Heart left ventricle (tissue), 16 donors: ENCODE measurements at places on chromosomes 4 and X. TPM values are rescaled to one million over a fixed set of nuclear protein-coding genes. Genes with fewer than 3 reads are reported as not detected.

DNA sequence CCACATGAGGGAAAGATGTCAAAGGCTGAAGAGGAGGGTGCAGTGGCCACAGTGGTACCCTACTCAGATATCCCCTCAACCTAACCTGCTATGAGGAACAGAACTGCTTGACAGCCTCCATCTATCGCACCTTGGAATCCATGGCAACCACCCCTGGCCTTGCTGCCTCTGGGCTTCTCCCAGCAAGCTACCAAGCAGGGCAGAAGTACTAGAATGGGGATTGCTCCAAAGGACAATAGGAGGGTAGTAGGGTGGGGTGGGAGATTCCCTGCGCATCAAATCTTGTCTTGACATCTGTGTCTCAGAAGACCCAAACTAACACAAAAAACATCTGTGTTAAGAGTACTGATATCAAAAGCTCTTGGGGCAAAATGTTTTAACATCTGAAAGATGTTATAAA lies 118.2 kb downstream of the FBXW7 start:
- H3K4me3 ChIP-seq, result no peak overlapping the region
- H3K36me3 ChIP-seq, result no peaks in the 10 kb centered on the region
- no peak for DNase-seq
- H3K27ac ChIP-seq, result no peak overlapping the region

DNA sequence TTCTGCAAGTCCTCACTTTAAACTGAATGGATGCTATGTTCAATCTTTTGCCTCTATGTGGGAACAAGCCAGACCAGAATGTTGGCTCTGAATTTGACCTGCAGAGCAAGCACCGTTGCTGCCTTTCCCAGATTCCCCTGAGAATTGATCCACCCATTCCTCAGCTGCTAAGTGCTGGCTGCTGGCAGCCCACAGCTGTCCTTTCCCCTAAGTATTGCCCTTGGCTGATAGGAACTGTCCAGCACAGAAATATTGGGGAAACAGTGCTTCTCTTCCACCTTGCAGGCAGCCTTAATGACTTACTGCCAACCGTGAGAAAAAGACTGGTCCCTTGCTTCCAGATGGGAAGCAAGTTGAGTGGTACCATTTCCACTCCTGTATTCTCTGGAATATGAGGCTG lies 475.9 kb downstream of the PDHA2 start:
- H3K27ac ChIP-seq, result no peak overlapping the region
- no peak for DNase-seq
- no peaks in the 10 kb centered on the region for H3K27me3 ChIP-seq
- H3K4me1 ChIP-seq, result no peaks in the 10 kb centered on the region
- no peaks in the 10 kb centered on the region for H3K36me3 ChIP-seq
- H3K4me3 ChIP-seq, result no peak overlapping the region

C4orf50 gene
- 0.05 TPM for total RNA-seq

DNA sequence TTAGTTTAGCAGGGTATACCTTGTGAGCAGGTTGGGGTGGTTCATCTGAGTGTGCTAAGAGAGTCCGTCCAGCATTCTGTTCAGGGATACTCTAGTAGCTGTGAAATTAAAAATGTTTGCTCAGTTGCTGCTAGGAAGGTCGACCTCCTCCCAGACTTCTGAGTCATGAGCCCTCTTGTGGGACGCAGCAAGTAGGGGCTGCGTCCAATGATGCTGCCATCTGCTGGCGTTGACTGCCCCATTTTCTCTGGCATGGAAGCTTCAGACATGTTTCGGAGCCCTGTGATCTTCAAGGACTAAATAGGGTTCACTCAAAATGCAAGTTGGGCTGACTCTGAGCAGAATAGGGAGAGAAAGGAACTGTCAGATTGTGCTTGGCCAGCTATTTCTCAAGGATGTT lies 201.0 kb upstream of the ARSJ start:
- DNase-seq, result peak; percentile 19
- no peaks in the 10 kb centered on the region for H3K36me3 ChIP-seq
- H3K27ac ChIP-seq, result no peak overlapping the region
- H3K27me3 ChIP-seq, result no peaks in the 10 kb centered on the region
- H3K4me3 ChIP-seq, result no peak overlapping the region
- no peaks in the 10 kb centered on the region for H3K4me1 ChIP-seq

DNA sequence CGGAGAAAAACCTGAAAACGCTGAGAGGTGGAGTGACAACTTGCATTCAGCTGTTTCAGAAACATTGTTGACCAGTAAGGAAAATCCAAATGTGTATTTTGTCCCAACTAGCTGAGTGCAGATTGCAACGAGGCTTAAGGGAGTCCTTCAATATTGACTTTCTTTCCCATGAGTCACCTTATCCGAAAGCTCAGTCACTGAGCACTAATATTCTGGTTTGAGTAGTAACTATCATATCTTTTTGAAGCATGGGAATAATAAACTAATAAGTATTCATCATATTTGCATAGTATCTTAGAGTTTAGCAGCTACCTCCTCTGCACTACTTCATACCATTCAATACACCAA lies 604.3 kb downstream of the PACRGL start:
- H3K27me3 ChIP-seq, result peaks cover 14% of the 10 kb centered on the region
- H3K36me3 ChIP-seq, result no peaks in the 10 kb centered on the region
- H3K4me3 ChIP-seq, result no peak overlapping the region
- H3K4me1 ChIP-seq, result no peaks in the 10 kb centered on the region

DNA sequence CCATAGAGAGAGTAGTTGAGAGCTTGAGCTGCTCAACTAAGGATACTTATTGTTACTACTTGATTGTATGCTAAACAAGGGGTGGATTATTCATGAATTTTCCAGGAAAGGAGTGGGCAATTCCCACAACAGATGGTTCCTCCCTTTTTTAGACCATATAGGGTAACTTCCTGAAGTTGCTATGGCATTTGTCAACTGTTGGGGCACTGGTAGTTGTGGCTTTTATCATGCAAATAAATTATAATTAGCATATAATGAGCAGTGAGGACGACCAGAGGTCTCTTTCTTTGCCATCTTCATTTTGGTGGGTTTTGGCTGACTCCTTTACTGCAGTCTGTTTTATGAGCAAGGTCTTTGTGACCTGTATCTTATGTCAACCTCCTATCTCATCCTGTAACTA lies 1403.5 kb upstream of the PABPC4L start:
- H3K4me3 ChIP-seq, result no peak overlapping the region
- no peak for DNase-seq
- H3K36me3 ChIP-seq, result no peaks in the 10 kb centered on the region
- no peaks in the 10 kb centered on the region for H3K4me1 ChIP-seq
- H3K27me3 ChIP-seq, result no peaks in the 10 kb centered on the region
- H3K27ac ChIP-seq, result no peak overlapping the region

DNA sequence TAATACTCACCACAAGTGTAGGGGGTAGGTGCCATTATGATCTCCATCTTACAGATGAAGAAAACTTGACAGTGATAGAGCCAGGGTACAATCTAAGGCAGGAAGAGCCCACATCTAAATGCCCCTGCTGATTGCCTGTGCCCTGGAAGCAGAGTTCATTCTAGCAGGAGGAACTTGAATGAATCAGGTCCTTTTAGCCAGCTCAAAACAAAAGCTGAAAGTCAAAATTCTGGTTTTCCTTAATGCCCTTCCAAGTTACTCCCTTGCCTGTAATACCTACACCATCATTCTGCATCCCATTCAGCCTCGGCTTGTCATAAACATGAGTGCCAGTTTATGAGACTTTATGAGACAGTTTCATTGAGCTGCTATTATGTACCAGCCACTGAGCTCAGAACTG lies 89.6 kb downstream of the SCD5 start:
- H3K4me3 ChIP-seq, result no peak overlapping the region
- no peaks in the 10 kb centered on the region for H3K27me3 ChIP-seq
- no peaks in the 10 kb centered on the region for H3K4me1 ChIP-seq
- H3K36me3 ChIP-seq, result no peaks in the 10 kb centered on the region
- H3K27ac ChIP-seq, result no peak overlapping the region
- no peak for DNase-seq

GRCh38 chr4:100087743-100088142 lies 102.5 kb downstream of the DDIT4L start:
- H3K27me3 ChIP-seq, result no peaks in the 10 kb centered on the region
- no peaks in the 10 kb centered on the region for H3K4me1 ChIP-seq
- H3K36me3 ChIP-seq, result no peaks in the 10 kb centered on the region

- H3K27me3 ChIP-seq, result no peaks in the 10 kb centered on the region
- H3K4me3 ChIP-seq, result peak overlapping the region; percentile 89
- peaks cover 18% of the 10 kb centered on the region for H3K4me1 ChIP-seq
- peak overlapping the region; percentile 90 for H3K27ac ChIP-seq
Measured at GRCh38 chr4:42655921-42656678, 805 bp downstream of the ATP8A1 start.

DNA sequence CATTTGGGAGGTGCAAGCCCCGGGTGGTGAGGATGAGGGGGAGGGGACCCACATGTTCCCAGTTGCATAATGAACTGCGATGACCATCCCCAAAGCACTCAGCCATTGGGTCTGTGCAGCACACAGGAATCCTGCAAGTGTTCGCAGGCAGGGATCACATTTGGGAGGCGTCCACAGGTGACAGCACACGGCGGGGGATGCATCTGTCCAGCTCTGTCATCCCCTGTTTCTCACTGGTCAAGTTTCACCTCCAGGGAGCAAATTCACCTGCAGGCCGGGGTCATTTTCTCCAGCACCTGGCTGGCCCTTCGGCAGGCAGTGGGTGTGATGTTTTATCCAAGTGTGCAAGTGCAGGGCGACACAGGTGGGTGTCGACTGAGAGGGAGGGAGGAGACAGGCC lies 33.3 kb upstream of the SORCS2 start:
- peaks cover 26% of the 10 kb centered on the region for H3K4me1 ChIP-seq
- no peaks in the 10 kb centered on the region for H3K27me3 ChIP-seq
- no peak overlapping the region for H3K4me3 ChIP-seq
- no peak overlapping the region for H3K27ac ChIP-seq

APOO gene
- total RNA-seq, result 99.4 TPM

GRCh38 chrX:106899276-106899675 lies 3.9 kb downstream of the RIPPLY1 start:
- H3K36me3 ChIP-seq, result no peaks in the 10 kb centered on the region
- no peaks in the 10 kb centered on the region for H3K4me1 ChIP-seq
- no peak for DNase-seq
- peaks cover 5% of the 10 kb centered on the region for H3K27me3 ChIP-seq

SYN1 gene
- total RNA-seq, result 12.3 TPM

DNA sequence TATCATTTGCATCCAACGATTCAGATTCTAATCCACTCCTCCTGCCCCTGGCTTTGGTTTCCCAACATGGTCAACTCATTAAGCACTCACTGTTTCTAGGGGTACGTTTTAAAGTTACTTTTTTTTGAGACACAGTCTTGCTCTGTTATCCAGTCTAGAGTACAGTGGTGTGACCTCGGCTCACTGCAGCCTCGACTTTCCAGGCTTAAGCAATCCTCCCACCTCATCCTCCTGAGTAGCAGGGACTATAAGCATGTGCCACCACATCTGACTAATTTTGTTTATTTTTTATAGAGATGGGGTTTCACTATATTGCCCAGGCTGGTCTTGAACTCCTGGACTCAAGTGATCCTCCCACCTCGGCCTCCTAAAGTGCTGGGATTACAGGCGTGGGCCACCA lies 48.9 kb downstream of the TMEM156 start:
- H3K27ac ChIP-seq, result no peak overlapping the region
- no peaks in the 10 kb centered on the region for H3K36me3 ChIP-seq
- no peak for DNase-seq
- H3K27me3 ChIP-seq, result no peaks in the 10 kb centered on the region
- H3K4me1 ChIP-seq, result peaks cover 6% of the 10 kb centered on the region

DNA sequence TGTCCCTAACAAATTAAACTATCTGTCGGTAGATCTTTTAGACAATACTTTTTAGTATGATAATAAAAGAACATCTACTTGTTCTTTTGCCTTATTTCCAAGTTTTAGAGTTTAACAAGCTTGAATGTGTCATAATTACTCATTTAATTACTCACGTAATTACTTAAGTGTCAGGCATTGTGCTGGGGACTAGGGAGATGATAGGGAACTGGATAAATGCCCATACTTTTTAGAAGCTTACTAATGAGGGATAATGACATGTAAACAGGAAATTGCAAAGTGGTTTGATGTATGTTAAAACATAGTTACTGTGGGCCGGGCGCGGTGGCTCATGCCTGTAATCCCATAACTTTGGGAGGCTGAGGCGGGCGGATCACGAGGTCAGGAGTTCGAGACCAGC lies 158.3 kb downstream of the DMD start:
- no peak for DNase-seq
- H3K27ac ChIP-seq, result no peak overlapping the region
- H3K4me3 ChIP-seq, result no peak overlapping the region
- no peaks in the 10 kb centered on the region for H3K4me1 ChIP-seq
- no peaks in the 10 kb centered on the region for H3K36me3 ChIP-seq

- no peak for DNase-seq
- no peaks in the 10 kb centered on the region for H3K36me3 ChIP-seq
- H3K4me3 ChIP-seq, result no peak overlapping the region
- H3K27me3 ChIP-seq, result no peaks in the 10 kb centered on the region
Measured at GRCh38 chr4:61445374-61446063, 245.4 kb downstream of the ADGRL3 start.

CFP gene
- total RNA-seq, result 2.7 TPM

CXorf65 gene
- total RNA-seq, result not detected

DNA sequence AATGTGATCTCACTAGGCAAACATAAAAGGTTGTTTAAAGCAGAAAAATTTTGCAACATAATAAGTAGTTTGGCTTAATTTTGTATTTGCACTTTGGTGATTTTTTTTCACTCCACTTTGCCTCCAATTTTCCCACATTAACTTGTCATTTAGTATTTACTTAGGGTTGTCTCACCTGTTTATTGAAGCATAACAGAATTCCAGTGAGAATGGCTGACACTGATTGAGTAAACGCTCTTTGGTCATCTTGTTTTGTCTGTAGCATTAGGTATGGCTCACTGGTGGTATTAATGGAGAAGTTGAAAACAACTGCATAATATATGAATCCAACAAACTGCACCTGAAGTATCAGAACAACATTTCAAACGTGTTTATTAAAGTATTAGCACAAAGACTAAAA lies 799.5 kb upstream of the ADGRL3 start:
- no peaks in the 10 kb centered on the region for H3K27me3 ChIP-seq
- DNase-seq, result no peak
- no peaks in the 10 kb centered on the region for H3K4me1 ChIP-seq
- H3K4me3 ChIP-seq, result no peak overlapping the region

DNA sequence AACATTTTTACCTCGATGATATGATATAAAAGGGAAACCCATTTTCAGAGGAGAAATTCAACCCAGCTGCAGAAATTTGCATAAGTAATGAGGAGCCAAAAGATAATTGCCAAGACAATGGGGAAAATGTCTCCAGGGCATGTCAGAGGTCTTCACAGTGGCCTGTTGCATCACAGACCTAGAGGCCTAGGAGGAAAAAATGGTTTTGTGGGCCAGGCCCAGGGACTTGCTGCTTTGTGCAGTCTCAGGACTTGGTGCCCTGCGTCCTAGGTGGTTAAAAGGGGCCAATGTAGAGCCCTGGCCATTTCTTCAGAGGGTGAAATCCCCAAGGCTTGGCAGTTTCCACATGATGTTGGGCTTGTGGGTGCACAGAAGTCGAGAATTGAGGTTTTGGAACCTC lies 106.9 kb downstream of the CPXCR1 start:
- no peak for DNase-seq
- no peak overlapping the region for H3K4me3 ChIP-seq
- H3K27me3 ChIP-seq, result no peaks in the 10 kb centered on the region
- H3K4me1 ChIP-seq, result no peaks in the 10 kb centered on the region

- no peak overlapping the region for H3K4me3 ChIP-seq
- H3K4me1 ChIP-seq, result no peaks in the 10 kb centered on the region
- H3K27me3 ChIP-seq, result no peaks in the 10 kb centered on the region
- H3K27ac ChIP-seq, result no peak overlapping the region
- H3K36me3 ChIP-seq, result no peaks in the 10 kb centered on the region
Measured at GRCh38 chrX:128106630-128107029, 54.4 kb upstream of the ACTRT1 start.

CYTL1 gene
- 2.5 TPM for total RNA-seq

TMEM271 gene
- total RNA-seq, result not detected
